CD4-positive, CD25-positive, alpha-beta regulatory T cell (primary cell): ENCODE measurements at places on chromosomes 7 and 10.
A peak's percentile ranks its signal among the peaks of the same experiment; 100 is the strongest.

DNA sequence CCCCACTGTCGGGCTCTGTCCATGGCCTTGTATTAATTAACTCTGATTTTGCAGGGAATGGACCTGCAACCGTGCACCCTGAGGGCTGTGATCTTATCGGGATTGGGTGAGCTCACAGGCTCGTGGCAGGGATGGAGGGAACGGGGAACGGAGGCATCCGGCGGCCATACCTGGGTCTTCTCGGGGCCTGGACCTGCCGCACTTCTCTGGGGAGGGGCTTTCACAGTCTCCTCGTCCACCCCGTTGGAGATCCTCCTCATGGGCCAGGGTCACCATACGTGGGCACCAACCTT, 57.5 kb upstream of the SHH start:
- DNase-seq: no peak

GRCh38 chr7:129750501-129750900, 139.0 kb downstream of the NRF1 start:
- DNase-seq: no peak

DNA sequence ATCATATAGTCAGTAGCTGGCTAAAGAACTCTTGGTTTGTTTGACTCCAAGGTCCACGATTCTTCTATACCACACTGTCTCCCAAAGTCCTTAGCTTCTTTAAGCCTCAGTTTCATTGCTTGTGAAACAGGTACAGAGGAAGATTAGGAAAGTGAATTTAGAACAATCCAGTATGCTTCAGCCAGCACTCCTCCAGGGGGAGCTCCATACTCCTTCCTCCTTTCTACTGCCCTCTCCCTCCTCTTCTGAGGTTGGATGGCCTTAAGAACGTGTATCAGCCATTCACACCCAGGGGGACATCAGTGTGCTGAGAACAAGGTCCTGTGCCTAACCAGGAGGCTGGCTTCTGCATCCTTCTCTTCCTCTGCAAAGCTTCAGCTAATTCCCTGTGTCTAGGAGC, 54.8 kb upstream of the CALD1 start:
- no peak for DNase-seq

DNA sequence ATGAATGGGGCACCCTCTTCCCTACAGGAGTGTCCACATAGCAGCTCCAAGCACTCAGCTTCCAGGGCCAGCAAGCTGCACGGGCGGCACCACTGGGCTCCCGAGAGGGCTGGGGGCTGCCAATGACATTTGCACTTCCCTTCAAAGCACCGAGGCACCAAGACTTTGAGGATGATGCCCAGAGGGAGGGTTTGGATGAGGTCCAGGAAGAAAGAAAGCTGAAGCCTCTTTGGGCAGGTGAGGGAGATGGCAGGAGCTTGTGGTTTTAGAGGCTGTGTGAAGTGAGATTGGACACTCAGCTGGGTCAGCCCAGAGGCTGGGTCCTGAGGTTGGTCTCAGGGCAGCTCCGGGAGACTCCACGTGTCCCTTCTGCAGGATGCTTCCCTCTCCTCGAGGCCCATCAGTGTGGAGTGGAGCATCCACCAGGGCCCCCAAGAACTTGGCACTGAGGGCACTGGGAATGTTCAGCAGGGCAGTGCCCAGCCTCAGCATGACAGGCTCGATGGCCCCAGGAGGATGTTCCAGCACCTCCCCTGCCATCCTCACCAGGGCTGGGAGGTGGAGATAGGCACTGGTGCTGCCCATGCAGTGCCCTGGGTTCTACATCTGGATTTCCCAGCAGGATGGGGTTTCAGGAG, 54.9 kb upstream of the IGFBP3 start:
- DNase-seq: no peak

- DNase-seq: no peak
These were observed 1.4 kb upstream of the PDE1C start for GRCh38 chr7:32071466-32072091.

DNA sequence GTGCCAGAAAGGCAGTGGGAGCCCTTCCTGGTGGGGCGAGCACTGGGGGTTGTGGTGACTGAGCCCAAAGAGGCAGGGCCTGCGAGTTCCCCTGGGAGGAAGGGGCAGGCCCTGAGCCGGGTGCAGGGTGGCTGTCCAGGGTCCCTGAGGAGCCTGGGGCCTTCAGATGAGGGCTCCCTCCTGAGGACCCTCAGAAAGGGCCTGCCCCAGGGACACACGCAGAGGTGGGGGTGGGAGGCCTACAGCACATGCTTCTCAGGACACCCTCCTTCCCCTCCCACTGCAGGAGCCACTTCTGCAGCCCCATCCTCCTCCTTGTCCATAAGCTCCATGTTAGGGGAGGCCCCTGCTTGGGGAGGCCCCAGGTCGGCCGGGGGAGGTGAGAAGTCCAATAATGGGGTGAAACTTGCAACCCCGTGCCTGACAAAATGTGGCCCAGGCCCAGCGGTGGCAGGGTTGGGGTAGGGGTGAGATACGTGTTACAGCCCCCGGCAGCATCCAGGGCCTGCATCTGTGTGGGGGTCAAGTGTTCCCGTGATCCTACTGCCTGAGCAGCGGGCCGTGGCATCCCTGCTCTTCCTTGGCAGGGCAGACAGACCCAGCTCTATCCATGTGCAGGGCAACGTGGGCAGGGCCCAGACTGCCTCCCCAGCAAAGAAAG, 31.8 kb upstream of the RET start:
- DNase-seq: no peak

- DNase-seq: no peak
These were observed 49.0 kb downstream of the COL17A1 start for GRCh38 chr10:104036518-104037260.

DNA sequence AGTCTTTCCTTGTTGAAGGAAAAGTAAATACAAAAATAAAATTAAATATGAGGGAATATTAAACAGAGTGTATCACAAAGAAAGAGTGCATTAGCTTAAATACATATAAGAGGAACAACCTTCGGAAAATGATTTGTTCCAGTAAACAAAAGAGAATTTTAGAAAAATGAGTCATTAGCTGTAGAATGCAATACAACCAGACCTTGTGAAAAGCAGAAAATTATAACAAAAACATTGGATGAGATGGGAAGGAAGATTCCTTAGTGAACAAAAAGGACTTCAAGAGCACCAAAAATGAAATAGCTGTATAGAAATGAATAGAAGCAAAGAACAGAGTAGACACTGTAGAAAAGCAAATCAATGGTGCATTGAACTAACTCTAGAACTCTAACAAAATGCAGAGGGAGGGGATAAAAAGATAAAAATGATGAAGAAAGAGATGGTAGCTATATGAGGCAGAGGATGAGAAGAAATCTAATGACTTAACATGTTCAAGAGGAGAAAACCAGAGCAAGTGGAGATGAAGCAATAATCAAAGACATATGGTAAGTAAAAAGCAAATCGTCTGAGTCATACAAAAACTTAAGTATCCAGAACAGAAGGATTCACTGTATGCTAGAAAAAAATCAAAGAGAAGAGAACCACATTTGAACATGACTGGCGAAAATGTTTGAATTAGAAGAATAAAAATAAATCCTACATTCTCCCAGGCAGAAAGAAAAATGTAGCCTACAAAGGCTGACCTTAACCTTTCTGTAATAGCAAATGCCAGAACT, 190.5 kb downstream of the TMEM26 start:
- no peak for DNase-seq

GRCh38 chr7:126449611-126450268, 803.0 kb downstream of the GRM8 start:
- DNase-seq: no peak

- no peak for DNase-seq
These were observed 714.7 kb upstream of the MBL2 start for GRCh38 chr10:53487019-53487983.

DNA sequence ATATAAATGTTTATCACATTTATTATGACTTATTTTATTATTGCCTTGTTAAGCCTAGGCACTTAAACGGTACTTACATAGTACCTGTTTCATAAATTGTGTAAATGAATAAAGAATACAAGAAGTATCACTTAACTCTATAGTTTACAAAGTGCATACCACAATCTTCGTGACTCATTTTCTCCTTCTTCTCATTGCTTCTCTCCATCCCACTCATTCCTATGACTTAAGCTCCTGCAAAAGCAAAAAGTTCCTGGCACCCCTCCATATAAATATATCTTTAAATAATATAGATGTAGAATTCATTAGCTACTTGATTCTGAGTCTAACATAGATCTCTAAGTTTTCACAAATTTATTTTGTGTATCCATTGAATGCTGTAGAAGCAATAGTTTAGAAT, 1382.0 kb upstream of the CELF2 start:
- no peak for DNase-seq

- DNase-seq: no peak
These were observed 54.2 kb upstream of the TARP start for GRCh38 chr7:38327637-38328036.

DNA sequence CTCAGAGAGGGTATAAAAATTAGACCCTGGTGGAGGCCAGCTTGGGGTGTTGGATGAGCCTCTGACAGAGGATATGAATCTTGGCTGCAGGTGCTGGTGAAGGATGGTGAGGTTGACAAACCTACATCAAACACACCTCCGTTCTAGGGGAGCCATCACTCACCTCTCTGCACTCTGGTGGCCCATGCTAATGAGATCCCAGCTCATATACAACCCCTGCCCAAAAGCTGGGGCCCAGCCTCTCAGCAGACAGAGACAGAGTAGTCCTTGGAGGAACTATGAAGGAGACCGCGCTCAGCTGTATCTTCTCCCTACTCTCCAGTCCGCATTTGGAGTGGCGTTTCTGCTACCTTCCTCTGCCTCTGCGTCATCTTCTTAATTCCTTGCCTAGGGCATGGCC, 83.1 kb upstream of the SORCS3 start:
- DNase-seq: no peak

- no peak for DNase-seq
These were observed 30.5 kb downstream of the CTNNA3 start for GRCh38 chr10:67665491-67665890.

DNA sequence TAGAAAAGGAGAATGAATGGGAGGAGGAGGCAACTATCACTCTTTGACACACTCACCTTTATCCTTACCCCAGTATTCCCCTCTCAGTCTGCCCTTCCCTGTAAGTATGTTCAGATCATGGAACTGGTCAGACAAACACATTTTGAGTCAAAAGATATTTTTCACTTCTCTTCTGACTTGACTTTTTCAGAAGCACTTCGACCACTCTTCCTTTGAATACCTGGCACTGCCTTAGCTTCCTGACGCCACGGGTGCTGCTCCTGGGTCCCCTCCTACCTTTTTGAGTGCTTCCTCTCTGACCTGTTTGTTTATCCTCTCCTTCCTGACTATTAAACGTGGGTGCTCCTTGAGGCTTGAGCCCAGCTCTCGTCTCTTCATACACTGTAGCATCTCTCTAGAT, 19.8 kb upstream of the C10orf67 start:
- DNase-seq: peak; percentile 20

GRCh38 chr10:91170418-91170817, 50.0 kb upstream of the PCGF5 start:
- no peak for DNase-seq
